H7 (cell line): ENCODE measurements at places on chromosomes 1 and 21.

- DNase-seq = peak; percentile 58
These were observed 68.3 kb downstream of the DHRS3 start for GRCh38 chr1:12549460-12550349.

DNA sequence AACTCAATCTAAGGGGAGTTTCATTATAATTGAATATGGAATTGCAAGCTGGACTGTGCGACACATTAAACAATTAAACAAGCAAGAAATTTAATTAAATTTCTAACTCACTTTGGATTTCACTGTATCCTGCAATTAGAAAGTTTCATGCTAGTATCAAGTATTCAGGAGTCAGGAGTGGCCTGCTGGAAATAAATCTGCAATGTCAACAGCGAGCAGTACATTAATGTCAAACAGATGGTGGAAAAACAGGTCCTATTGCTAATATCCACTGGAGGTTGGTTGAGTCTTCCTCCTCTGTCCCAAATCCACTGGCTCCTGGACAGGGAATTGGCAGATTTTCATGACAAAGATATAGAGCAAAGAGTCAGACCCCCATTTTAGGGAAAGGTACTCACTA, 237.1 kb downstream of the VAV3 start:
- DNase-seq = no peak

DNA sequence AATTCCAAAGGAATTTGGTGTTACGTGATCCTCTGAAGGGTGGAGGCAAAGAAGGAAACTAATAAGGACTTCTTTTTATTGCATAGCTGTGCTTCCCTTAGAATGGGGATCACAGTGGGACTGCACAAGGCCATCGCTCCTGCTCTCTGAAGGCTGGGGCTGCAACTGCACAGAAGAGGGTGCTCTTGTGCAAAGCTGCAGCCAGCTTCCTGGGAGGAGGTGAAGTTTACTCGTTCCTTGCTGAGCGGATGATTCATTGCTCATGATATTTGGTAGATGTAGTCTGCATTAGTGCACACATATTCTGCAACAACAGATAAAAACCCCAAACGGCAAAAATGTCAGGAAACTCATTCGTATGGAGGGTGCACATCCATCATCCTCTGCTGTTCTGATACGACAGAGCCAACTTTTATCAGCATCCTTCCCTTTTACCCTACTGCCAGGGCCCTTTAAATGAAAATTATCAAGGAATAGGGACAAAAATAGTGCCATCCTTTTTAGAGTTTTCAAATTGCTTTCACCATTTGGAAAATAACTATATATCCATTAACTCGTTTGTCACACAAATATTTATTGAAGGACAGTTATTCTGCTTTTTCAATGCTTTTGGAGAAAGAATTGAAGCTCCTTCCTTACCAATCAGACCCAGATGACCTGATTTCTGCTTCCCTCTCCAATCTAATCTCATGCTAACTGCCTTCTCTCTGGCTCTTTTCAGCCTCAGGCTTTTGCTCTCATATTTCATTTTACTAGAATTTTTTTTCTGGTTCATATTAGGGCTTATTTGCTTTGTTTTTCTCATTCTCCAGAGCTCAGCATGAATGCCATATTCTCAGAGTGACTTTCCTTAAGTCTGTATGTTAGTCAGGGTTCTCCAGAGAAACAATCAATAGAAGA, 263.6 kb downstream of the DUSP10 start:
- peak; percentile 7 for DNase-seq

GRCh38 chr1:14339288-14339687, 259.2 kb upstream of the KAZN start:
- DNase-seq = no peak

- DNase-seq = peak; percentile 3
These were observed 87.5 kb downstream of the COP1 start for GRCh38 chr1:176119549-176119948.

- peak; percentile 10 for DNase-seq
These were observed 56.2 kb downstream of the NTNG1 start for GRCh38 chr1:107196973-107197562.

GRCh38 chr1:11470912-11471311, 8.0 kb upstream of the DISP3 start:
- no peak for DNase-seq

GRCh38 chr21:42403611-42404231, at the start of gene UBASH3A:
TSS of gene UBASH3A (plus strand) at chr21:42403902. CDS start at chr21:42403946, 44 bp downstream.
- DNase-seq = no peak

GRCh38 chr1:6850537-6850936, 65.3 kb downstream of the CAMTA1 start:
- DNase-seq = no peak

- DNase-seq = no peak
These were observed 31.2 kb downstream of the BATF3 start for GRCh38 chr1:212668477-212668876.
